ENCODE measurements at places on chromosomes 11 and 22.
A peak's percentile ranks its signal among the peaks of the same experiment; 100 is the strongest.

GRCh38 chr11:1520209-1520662 is 33.7 kb upstream of the MOB2 start:
- DNase-seq: no peak

GRCh38 chr11:46999217-46999616 is 62.7 kb downstream of the CSTPP1 start:
- DNase-seq: no peak

DNA sequence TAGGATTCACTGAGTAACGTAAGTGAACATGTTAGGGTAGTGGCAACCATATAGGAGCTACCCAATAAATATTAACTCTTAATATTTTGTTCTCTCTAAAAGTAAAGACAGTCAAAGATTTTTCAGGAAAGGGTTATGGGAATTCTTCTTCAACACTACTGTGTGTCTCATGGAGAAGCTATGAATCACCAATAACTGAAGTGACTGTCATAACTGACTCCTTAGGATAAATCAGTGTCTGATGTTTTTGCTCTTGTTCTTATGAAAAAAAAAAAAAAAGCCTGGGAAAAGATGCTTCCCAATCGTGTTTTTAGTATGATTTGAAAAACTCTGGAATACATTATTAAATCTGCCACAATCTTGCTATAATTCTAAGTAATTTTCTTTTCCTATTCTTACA is 111.2 kb upstream of the CEP126 start:
- DNase-seq: no peak

DNA sequence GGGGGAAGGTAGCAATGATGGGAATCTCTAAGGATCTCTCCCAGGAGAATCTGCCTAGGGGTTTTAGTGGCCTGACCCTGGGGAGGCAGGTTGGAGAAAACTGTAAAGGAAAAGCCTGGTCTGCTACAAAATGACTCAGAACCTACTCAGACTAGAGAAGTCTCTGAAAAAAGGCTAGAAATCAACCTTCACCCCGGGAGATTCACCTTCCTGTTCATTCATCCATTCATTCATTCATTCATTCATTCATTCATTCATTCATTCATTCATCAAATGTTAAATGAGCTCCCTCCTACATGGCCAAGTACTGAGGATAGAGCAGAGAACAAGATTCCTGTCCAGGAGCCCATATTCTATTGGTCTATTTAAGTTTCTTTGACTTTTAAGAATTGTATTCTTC is 8.9 kb upstream of the ANKK1 start:
- DNase-seq: no peak

GRCh38 chr11:129933891-129934290 is 38.5 kb upstream of the NFRKB start:
- DNase-seq: no peak

GRCh38 chr11:133172349-133172748 is 360.0 kb downstream of the OPCML start:
- DNase-seq: no peak

GRCh38 chr11:83054001-83054400 is 17.7 kb downstream of the RAB30 start:
- no peak for DNase-seq

- no peak for DNase-seq
Observed at GRCh38 chr22:40680819-40681183, 1.5 kb downstream of the MCHR1 start.

DNA sequence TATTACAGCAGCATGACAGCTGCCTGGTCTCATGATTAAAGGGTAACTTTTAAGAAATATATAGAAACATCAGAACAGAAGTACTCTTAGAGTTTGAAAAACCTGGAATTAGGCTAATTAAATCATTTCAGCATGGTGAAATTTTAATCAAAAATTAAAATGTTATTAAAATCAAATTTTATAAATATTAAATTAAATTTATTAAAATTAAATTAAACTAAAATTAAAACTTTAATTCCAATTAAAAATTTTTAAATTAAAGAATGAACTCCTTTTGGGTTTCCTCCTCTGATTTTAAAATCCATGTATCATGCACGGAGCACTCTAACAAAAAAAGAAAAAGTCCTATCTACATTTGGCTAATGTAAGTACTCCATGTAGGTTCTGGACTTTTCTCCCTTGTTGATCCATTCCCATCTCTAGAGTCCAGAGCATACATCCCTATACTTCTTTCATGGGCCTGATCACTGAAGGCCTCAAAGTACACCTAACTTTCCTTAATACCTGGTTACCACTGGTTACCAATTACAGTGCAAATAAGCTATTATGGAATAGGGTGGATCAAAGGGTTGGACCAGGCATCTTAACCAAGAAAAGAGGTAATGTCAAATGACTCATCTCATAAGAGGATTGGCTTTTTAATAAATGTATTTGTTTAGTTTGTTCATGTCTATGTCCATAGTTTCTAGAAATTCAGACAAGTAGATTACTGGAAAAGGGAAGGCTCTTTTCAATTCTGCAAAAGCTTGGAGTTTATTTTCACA is 48.4 kb upstream of the MUC15 start:
- DNase-seq: no peak

DNA sequence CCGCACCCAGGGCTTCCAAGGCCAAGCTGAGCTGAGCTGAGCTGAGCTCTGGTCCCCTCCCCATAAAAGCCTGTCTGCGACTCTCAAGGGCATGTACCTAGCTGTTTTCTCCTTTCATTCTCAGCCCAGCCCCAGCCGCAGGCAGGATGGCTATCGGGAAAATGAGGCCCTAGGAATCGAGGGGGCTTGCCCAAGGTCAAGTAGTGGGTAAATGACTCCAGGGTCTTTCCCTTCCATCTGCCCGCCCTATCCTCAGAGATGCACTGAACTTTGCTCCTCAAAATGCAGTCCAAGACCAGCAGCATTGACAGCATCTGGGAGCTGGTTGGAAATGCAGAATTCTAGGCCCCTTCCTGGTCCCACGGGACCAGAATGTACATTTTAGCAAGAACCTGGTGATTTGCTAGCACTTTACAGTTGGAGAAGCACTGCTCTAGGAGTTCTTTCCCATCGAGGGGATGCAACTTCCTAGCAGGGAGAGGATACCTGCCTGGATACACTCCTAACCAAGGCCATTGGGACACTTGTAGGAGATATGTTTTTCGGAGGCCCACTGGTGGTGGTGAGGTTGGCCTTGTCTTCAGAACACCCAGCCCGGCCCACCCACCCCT is 43.2 kb upstream of the ACCSL start:
- no peak for DNase-seq

DNA sequence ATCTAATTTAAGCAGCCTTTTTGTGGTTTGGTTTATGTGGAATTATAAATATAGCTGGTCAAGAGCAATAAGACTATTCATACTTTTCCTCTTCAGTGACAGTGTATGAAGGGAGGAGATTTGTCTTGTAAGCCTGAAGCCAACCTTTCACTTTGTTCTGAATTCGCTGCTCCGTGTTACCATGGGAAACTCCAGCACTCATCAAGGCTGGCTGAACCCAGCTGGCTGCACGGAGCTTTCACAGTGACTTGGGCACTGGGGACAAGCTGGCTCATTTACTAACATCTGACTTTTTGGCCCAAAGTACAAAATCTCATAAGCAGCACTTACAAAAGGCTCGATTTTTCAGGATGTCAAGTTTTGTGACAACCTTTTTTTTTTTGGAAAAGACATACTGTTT is 120.4 kb upstream of the GRIA4 start:
- DNase-seq: no peak

DNA sequence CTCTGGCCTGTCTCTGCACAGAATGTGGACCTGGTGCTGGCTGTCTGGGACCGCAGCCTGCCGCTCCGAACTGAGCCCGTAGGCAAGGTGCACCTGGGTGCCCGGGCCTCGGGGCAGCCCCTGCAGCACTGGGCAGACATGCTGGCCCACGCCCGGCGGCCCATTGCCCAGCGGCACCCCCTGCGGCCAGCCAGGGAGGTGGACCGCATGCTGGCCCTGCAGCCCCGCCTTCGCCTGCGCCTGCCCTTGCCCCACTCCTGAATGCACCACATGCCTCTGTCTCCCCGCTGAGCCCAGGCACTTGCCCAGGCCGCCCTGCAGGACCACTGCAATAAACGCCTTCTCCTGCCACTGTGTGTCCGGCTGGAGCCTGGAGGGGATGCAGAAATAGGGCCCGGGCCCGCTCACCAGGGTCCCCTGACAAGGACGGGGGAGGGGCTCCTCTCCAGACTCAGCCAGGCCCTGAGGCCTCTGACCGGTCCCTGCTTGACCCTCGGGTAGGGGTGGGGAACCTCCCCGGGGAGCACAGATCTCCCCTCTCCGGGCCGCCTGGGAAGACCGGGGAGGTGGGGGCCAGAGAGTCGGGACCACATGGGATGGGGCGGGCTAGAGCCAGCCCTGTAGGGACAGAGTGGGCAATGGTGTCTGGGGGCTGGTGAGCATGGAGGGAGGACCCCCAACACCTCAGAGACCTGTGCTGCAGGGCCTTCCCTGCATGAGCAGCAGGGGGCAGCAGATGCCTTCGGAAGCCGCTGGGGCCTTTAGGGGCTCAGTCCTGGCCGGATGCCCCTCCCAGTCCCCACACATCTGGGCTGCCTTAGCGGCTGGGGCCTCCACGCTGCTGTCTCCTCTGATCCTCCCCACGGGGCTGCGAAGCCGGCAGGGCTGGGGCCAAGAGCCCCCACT is 1.4 kb upstream of the TNNI2 start:
- DNase-seq: peak; percentile 69

GRCh38 chr11:8082391-8083087 is 1.5 kb downstream of the TUB start:
- DNase-seq: no peak

DNA sequence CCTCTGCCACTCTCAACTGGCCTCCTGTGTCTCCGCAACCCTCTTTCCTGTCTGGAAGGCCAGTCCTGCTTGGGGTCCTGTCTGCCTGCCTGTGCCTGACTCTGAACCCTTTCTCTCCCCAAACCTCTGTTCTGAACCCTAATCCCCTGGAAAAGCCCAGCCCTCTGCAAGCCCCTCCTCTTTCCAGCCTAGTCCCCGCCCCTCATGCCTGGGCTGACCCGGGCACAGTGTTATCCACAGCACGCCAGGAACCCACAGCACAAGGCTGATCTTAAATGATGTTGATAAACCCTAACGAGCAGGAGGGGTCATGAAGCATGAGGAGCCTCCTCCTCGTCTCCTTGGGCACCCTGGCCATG is at the start of gene IFITM10:
Gene IFITM10, minus strand, starts transcription at position 115 of the 359 bp plus-strand sequence. CDS start 153 bp downstream, outside the sequence.
- no peak for DNase-seq

- DNase-seq: no peak
Observed at GRCh38 chr11:80163441-80163840, 722.6 kb upstream of the TENM4 start.

- DNase-seq: no peak
Observed at GRCh38 chr22:30457981-30458380, 13.8 kb downstream of the SEC14L3 start.
